ENCODE measurements at places on chromosomes 3 and 15.

DNA sequence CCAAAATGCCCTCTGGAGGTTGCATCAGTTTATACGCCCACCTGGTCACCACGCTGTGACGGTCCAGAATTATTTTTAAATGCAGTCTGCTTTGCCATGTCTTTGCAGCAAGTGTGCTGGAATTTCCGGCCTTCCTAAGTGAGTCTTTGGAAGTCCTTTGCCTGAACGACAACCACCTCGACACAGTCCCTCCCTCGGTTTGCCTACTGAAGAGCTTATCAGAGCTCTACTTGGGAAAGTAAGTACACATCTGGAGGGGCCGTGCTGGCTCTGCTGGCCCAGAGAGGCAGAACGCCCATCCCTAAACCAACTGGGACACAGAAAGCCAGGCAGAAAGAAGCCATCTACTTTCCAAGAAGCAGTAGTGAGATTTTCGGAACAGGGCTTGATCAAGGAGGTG lies 101.8 kb downstream of the LRRK1 start:
- DNase-seq: peak; percentile 2

DNA sequence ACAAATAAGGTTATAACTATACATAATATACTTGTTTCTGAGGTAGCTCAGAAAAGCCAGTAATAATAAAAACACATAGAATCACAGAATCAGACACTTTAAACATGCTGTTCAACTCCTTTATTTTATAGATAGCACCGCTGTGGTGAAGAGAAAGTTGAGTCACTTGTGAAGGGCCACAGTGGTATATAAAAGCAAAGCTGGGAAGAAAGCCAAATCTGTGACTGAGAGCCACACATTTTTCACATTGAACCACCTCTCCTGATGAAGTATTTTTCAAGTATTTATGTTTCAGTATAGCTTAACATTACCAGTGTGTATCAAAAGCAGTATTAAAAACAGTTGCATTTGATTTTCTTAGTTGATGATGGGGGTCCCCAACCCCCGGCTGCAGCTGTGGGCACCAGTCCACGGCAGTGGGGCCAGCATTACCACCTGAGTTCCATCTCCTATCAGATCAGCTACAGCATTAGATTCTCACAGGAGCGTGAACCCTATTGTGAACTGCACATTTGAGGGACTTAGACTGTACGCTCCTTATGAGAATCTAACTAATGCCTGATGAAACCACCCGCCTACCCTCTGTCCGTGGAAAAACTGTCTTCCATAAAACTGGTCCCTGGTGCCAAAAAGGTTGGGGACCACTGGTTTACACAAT lies 46.2 kb downstream of the TBL1XR1 start:
- no peak for DNase-seq

- no peak for DNase-seq
Measured at GRCh38 chr3:184491867-184492615, 69.5 kb upstream of the EPHB3 start.

GRCh38 chr15:49458145-49458544 lies 35.1 kb downstream of the FGF7 start:
- no peak for DNase-seq

- no peak for DNase-seq
Measured at GRCh38 chr3:197407053-197407452, 108.6 kb upstream of the DLG1 start.

DNA sequence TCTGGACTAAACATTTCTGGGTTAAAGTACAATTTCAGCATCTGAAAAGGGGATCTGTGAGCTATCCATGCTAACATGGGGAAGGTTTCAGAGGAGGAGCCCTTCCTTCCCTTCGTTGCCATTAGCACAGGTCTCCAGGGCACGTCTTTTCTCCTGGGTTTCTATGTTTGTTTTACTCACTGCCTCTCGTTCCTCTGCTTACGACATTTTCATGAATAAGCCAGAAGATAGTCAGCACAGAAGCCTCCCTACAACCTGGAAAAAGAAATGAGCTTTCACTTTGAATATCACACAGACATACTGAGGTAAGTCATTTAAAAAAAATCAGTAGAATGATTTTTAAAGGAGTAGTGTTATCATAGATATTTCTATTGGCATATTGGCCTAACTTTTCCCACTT lies 117.2 kb upstream of the KCNMB2 start:
- DNase-seq: no peak

DNA sequence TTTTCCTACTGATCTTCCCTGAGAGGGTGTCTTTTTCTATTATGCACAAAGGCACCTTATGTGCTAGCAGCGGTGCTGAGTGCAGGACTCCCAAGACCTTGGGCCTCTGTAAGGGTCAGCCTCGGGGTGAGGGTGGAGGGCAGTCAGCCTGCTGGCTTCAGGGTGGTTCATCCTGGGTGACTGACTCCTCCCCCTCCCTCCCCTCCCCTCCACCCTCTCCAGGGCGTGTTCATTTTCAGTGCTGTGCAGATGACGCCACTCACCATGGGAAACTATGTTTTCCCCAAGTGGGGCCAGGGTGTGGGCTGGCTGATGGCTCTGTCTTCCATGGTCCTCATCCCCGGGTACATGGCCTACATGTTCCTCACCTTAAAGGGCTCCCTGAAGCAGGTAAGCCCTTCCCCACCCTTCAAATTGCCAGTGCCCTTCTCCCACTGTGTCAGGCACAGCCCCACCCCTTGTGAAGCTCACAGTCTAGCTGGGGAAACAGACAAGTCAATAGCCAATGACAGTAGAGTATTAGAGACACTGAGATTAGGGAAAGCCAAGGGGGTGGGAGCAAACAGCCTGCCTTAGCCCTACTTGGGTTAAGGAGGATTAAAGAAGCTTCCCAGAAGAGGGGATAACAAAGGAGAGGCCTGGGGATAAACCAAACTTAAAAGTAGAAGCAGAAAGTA lies 41.9 kb downstream of the SLC6A1 start:
- no peak for DNase-seq

GRCh38 chr3:113832477-113833164 lies 6.0 kb upstream of the GRAMD1C start:
- no peak for DNase-seq

GRCh38 chr3:39216176-39216790 lies 23.9 kb upstream of the XIRP1 start:
- no peak for DNase-seq

DNA sequence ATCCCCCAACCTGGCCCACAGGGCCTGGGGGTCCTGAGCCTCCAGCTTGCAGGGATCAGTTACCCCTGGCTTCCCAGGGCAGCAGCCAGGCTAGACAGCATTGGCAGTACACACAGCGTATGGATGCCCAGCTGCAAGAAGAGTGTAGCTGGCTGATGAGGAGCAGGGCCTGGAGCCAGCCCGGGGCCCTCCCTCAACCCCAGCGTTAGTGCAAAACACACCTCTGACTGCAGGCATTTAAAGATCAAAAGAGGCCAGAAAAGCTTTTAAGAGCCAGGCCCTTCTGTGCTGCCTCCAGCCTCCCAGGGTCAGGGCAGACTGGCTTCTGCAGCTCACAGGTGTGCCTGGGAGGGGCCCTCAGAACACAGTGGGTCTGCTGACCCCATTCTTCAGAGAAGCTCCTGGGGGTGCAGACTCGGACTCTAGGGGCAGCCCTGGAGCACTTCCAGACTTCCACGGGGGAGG lies 110.6 kb downstream of the ETFA start:
- peak; percentile 63 for DNase-seq

GRCh38 chr15:58707397-58707796 lies 42.1 kb downstream of the ADAM10 start:
- DNase-seq: no peak

DNA sequence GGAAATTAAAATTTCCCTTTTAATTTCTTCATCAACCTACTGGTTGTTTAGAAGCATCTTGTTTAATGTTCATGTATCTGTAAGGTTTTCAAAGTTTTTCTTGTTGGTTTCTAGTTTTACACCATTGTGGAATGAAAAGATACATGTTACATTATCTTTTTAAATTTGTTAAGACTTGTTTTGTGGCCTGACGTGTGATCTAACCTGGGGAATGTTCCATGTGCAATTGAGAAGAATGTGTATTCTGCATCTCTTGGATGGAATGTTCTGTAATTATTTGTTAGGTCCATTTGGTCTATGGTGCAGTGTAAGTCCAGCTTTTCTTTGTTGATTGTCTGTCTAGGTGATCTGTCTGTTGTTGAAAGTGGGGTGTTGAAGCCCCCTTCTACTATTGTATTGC lies 45.7 kb downstream of the THSD4 start:
- DNase-seq: no peak

GRCh38 chr15:84821501-84822021 lies 4.4 kb downstream of the ALPK3 start:
- no peak for DNase-seq

- DNase-seq: no peak
Measured at GRCh38 chr3:74603292-74603691, 11.2 kb downstream of the CNTN3 start.

GRCh38 chr3:28575100-28575745 lies 226.6 kb upstream of the AZI2 start:
- DNase-seq: peak; percentile 64

GRCh38 chr3:83224101-83224868 lies 1462.8 kb upstream of the GBE1 start:
- no peak for DNase-seq

DNA sequence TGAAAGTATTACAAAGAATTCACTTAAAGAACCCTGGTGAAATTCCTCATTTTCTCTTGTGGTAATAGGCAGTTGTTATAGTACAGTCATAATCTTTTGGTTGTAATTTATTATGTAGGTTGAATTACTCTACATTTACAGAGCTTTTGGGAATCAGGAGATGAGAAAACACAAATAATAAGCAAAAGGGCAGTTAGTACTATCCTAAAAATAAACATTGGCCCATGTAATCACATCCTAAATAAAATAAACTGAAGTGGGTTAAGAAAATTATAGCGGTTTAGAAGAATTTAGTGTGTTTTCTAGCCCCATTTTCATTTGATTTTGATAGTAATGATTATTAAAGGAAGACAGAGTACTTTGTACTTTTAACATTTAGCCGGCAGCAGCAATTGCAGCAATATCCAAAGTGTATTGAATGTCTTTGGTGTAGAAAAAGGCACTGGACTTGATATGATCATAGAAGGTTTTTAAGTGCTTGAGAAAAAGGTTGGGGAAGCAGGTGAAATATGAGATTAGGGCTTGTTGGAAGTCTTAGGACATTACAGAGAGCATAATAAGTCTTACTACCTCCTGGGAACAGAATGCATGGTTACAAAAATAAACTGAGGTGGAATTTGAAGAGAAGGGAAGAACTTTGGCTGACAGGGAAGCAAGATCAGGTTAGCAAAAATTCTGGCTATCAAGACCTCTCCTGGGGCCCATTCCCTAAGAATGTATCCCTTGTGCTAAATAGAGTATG lies 79.9 kb downstream of the MBNL1 start:
- no peak for DNase-seq

GRCh38 chr3:33926998-33927605 lies 128.7 kb downstream of the PDCD6IP start:
- DNase-seq: no peak

DNA sequence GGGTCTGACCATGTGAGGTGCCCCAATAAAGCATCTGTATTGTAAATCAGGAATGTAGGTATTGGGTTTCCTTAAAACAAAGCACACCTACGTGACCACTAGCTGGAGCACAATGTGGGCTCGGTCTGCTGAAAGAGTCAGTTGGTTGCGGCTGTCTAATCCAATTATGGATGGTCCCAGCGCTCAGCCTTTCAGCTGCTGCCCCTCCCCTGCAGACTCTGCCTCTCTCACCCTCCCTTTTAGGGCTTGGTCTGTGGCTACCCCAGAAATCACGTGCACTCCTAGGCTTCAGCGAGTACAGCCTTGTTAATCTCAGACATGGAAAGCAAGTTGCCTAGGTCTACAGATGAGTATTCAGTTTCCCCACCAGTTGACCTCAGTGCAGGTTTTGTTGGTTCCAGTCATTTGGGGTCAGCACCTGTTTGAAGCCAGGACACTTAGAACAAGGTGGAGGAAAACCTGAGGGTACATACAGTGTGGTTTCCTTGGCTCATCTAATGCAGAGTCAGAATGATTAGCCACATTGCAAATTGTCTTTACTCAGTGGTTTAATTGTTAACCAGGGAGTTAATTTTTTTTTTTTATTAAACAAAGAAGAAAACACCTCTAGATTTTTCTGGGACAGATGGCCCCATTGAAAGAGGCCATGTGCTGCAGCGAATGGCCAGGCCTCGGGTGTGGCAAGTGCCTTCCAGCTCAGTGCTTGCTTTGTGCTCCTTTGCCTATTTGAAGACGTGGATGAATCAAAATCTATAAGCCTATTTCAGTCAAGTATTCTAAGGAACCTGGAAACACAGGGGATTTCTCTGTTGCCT lies 137.7 kb downstream of the IGF1R start:
- peak; percentile 80 for DNase-seq

DNA sequence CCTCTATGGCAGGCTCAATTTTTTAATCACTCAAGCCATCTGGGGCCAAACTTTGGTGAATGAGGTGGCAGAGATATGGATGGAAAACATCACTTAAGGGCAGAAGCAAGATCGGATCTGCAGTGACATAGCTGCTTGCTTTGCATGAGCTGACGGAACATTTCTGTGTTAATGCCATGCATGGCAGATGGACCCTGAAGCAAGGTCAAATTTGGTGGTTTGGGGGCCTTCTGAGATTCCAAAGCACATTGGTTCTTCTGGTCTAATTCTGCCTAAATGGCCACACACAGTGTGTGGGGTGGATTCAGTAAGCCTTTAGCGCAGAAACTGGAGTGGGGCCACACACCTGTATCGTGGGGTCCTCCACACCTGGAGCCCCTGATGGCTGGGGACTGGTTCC lies 38.3 kb upstream of the BCL2L10 start:
- no peak for DNase-seq

- DNase-seq: no peak
Measured at GRCh38 chr15:101657968-101658784, 6.0 kb upstream of the TM2D3 start.

DNA sequence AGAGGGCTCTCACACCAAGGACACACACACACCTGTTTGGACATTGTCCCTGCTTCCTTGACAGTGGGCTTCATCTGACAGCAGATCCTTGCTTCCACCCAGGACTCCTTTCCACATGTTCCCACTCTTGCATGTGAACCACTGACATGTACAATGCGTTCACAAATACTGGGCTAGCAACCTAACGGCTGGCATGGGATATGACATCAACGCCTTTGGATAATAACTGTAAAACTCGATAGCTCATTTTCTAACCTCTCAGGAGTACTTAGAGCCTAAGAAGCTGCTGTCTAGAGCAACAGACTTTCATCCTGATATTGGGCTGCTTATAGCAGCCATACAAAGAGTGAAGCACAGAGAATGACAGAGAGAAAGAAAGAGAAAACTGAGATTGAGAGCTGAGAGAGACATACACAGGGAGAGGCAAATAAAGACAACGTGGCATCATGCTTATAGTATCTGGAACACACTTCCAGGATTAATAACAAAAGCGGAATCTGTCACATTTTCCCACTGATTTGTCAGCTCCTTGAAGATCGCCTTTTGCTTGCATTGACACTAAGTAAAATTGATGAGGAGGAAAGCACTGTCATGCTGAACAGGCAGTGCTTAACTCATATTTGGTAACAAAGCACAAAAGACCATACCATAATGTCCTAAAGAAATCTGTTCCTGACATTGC lies 1.7 kb downstream of the GUCA1C start:
- no peak for DNase-seq

GRCh38 chr3:123803521-123803920 lies 80.6 kb downstream of the MYLK start:
- DNase-seq: peak; percentile 13
